ENCODE measurements at places on chromosomes 4 and X.

DNA sequence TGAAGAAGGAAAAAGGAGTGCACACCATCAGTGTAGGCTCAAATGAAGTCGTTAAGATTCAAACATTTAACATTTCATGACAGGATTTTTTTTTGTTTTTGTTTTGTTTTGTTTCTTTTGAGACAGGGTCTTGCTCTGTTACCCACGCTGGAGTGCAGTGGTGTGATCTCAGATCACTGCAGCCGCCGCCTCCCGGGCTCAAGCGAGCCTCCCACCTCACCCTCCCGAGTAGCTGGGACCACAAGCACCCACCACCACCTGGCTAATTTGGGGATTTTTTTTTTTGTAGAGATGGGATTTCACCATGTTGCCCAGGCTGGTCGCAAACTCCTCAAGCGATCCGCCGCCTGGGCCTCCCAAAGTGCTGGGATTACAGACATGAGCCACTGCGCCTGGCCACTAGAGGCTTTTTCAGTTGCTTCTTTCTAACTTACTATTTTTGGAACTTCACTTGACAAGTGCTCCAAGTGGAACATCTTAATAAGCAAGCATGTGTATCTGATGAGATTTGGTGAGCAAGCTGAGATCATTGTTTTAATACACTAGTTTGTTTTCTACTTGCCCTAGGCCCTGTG is 78.9 kb upstream of the CNKSR2 start:
- no peak for DNase-seq

- peak; percentile 28 for DNase-seq
These were observed 247.1 kb downstream of the BCOR start for GRCh38 chrX:39850630-39851152.

- DNase-seq, result peak; percentile 56
These were observed 170.0 kb downstream of the MID1 start for GRCh38 chrX:10450229-10450958.

DNA sequence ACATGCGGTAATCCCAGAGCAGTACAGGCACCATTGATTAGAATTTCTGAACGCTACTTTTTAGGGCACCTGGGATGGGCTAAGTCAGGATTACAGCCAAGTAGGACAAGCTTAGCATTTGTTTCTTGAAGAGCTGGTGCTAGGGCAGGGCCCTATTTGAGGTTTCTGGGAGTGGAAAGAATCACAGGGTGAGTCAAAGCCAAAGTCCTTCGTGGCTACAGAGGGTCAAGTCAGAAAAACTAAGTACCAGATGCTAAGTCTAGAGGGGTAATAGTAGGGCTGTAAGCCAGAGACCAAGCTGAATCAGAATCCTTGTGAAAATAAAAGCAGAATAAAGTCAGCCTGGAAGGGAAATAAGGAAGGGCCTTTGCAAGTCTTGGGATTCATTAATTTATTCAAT is 448.6 kb downstream of the ZIC3 start:
- no peak for DNase-seq

- peak; percentile 7 for DNase-seq
These were observed 17.9 kb downstream of the OCRL start for GRCh38 chrX:129557844-129558480.

GRCh38 chr4:173527103-173527891 is 2.7 kb downstream of the HAND2 start:
- DNase-seq, result no peak

GRCh38 chr4:124636788-124637187 is 75.7 kb downstream of the ANKRD50 start:
- DNase-seq, result no peak

DNA sequence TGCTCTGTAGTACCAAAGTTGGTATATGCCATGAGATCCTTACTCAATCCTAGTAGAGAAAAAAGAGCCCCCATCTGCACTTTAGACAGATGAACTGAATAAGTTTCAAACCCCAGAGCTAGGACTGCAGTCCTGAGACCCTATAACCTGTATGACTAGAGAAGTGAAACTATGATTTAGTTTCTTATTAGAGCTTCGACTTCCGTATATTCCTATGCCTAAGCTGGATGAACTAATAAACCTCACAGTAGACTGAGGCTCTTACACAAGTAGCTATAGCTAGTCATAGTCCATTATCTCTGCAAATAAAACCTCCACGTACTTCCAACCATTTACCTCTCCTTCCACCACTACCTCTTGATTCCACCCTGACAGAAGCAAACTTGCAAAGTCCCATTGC is 6.3 kb upstream of the OTUD4 start:
- DNase-seq, result no peak

GRCh38 chr4:56540826-56541225 is 35.2 kb downstream of the ARL9 start:
- no peak for DNase-seq

GRCh38 chr4:153518637-153519389 is 52.7 kb downstream of the TMEM131L start:
- DNase-seq, result no peak

DNA sequence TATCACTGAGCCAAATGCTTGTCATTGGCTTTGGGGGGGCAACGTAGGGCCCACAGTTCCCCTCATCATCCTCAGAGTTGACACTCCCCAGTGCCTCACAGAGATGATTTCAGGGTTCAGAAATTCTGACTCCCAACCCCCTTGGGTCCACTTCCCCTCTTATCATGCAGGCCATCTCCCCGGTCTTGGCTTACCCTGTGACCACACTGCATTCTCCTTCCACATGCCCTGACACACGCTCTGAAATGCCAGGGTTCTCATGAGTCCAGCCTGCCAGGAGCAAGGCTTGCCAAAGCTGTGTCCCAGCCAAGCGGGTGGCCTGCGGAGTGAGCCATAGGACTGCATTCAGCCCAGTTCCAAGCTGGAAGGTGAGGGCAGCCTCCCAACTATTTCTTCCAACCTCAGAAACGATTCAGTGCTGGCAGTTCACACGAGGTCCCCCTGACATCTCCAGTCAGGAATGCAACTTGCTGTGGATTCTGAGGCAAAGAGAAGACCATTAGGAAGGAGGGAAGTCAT is 101.2 kb downstream of the SMIM20 start:
- peak; percentile 86 for DNase-seq

GRCh38 chrX:7552760-7553159 is 290.2 kb upstream of the VCX start:
- no peak for DNase-seq

DNA sequence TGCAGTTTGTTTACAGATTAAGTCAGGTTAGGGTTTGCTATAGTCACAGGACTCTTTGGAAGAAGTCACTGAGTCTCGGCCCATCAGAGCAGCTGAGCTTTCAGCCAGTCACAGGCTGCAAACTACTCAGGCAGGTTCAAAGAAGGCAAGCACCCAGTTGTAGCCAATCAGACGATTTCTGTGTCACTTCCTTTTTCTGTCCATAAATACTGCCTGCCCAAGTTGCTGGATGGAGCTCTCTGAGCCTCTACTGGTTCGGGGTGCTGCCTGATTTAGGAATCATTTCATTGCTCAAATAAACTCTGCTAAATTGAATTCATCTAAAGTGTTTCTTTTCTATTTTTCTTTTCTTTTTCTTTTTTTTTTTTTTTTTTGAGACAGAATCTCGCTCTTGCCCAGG is 7.3 kb upstream of the SH3BP2 start:
- DNase-seq, result no peak

GRCh38 chrX:130049821-130050220 is 60.5 kb downstream of the ELF4 start:
- no peak for DNase-seq

GRCh38 chr4:153371701-153372234 is 27.3 kb downstream of the MND1 start:
- DNase-seq, result no peak

- no peak for DNase-seq
These were observed 1.9 kb downstream of the MAP3K15 start for GRCh38 chrX:19513383-19513782.

- DNase-seq, result peak; percentile 74
These were observed 45.3 kb downstream of the SLC9A6 start for GRCh38 chrX:136030303-136031191.

DNA sequence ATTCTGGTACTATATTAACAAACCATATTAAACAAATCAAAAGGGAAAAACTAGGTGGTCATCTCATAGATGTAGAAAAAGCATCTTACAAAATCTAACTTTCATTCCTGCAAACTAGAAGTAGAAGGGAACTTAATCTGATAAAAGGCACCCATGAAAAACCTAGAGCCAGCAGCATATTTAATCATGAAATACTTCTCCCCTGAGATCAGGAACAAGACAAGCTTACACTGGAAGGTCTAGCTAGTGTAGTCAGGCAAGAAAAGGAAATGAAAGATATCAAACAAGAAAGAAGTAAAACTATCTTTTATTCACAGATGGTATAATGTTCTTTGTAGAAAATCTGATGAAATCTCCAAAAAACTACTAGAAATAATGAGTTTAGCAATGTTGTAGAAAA is 41.2 kb downstream of the ATP10D start:
- DNase-seq, result no peak

DNA sequence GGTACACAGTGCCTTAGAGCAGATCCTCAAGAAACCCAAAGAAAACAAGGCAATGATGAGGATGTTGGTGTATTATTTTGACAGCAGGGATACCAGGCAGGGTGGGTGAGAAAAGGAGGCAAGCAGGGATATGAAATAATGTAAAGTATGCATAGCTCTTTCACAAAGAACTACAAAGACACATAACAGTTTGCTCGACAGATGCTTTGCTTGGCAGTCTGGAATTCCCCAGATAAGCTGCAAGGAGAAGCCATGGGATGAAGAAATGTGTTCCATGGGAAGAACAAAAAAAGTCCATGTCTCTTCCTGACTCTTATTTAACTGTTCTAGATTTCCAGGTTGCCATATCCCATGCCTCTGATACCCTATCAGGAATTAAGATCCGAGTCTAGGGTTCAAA is 75.4 kb downstream of the FAM13A start:
- no peak for DNase-seq

- no peak for DNase-seq
These were observed 28.2 kb upstream of the CENPU start for GRCh38 chr4:184762100-184762499.

- DNase-seq, result no peak
These were observed 7.9 kb upstream of the CHRDL1 start for GRCh38 chrX:110803506-110803905.

DNA sequence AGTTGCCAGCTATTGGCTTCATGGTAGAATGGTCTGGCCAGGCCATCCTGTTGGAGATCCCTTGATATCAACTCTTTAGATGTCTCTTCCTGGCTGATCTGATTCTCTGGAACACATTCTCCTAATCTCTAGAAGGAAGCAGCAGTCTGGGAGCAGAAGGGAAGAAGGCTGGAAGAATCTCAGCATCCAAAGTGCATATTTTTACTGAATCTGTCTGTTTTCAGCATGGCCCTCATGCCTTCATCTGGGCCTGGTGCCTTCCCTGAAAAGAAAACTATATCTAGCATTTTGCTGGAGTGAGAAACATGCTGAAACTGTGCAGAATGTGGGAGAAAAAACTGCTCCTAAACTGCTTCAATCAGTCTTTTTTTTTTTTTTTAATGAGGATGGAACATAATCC is 148.7 kb downstream of the REPS2 start:
- DNase-seq, result no peak

DNA sequence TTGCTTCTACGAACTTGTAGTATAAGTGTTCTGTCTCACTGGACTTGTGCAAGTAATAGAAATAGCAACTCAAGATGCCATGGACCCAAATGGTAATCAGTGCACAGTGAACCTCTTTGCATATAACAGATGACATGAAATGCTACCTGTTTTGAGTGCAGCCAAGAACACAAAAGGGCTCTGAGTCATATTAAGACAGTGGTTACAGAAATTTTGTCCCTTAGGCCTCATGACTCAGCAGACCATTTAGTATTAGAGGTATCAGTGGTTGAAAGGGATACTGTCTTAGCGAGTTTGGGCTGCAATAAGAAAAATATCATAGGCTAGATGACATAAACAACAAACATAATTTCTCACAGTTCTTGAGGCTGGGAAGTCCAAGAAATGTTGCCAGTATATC is 502.9 kb upstream of the PCDH10 start:
- no peak for DNase-seq

DNA sequence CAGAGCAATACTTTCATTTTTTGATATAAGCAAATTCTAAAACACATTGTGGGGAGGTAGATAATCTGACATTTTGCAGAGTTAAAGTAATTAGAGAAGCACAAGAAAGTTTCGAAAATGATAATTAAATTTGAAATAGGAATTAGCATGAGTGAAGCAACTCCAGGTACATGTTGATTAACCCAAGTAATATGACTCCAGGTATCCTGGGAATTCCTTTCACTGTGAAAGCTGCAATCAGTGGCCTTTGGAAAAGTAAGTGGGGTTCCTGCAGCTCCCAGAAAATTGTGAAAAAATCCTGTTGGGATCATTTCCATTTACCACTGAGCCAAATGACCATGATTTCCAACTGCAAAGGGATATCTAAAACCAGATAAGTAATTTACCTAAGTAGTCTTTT is 26.0 kb upstream of the CXCL2 start:
- no peak for DNase-seq

DNA sequence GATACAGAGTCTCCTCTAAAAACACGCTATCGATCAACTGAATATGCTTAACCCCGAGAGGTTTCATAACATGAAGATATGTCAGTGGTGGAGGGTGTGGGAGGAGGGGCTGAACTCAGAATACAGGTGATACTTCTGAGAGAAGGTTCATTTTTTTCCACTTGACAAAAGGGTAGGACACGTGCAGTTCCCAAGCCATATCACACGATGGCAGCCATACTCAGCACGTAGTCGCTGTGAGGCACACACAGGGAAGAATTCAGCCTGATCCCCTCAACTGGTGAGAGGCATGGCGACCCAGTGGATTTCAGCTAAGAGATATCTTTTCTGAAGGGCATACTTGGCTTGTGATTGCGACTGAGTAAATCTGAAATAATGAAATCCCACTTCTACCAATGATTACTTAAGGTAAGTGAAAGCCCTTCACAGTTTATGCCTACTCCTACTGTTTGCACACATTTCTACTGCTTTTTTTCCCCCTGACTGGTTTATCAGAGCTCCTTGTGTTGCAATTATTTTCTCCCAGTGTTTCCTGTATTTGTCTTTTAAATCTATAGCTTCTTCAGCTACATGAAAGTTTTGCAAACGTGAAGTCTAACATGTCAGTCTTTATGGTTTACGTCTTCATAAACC is 133.1 kb downstream of the CORIN start:
- peak; percentile 35 for DNase-seq

DNA sequence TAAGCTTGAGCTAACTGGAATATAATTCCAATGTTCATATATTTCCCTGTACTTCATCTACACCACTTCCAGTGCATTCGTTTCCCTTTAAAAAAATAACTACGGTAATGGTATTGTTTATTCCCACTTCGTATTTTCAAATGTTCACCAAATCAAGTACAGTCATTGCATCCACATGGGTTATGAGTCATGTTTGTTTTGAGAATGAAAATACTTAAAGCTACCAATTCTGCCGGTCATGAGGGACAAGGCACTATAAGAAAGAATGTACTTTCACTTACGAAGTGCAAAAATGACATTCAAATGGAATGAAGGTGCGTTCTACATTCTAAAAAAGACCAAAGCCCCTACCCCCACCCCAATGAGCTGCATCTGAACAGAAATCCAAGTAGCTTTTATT is 174.4 kb upstream of the FGF13 start:
- no peak for DNase-seq

GRCh38 chrX:67784712-67785111 is 240.9 kb downstream of the AR start:
- no peak for DNase-seq
